ENCODE measurements at places on chromosomes 1 and 21.

DNA sequence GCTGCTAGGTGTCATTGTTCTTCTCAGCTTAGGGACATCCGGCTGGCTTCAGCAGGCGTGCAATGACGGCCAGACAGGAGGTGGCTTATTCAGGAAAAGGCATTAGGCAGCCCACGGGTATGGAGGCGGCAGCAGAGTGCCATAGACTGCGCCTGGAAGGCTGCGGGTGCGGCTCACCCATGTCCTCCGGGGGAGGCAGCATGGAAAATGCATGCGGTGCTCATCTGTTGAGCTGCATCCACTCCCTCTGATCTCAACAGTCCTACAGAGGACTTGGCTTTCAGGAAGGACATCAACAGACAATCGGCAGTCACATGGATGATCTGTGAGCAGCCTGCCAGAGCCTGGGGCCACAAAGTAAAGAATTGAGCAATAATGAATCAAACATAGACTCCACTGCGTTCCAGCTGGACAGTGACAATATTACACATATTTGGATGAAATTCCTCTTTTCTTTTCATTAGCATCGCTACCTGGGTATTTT, 42.9 kb downstream of the UMODL1 start:
- no peak for DNase-seq

- DNase-seq = peak; percentile 37
Observed at GRCh38 chr1:154624746-154625643, 17.0 kb upstream of the ADAR start.

DNA sequence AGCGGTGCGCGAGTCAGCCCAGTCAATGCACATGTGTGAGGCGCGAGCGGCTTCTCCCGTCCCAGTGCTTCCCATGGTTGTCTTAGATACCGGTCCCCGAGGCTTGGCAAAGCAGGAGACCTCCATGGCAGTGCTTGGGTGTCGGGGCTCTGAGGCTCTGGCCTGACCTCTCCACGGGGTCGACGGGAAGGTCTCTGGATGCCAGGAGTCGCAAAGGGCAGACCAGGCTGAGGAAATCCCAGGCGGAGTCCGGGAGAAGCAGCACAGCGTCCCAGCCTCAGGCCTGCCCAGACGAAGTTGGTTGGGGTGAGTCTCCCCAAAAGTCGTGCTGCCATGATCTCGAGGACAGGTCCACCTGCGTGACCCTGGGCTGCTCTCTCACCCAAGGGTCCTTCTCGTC, 3881.6 kb downstream of the SRGAP2C start:
- DNase-seq = no peak

DNA sequence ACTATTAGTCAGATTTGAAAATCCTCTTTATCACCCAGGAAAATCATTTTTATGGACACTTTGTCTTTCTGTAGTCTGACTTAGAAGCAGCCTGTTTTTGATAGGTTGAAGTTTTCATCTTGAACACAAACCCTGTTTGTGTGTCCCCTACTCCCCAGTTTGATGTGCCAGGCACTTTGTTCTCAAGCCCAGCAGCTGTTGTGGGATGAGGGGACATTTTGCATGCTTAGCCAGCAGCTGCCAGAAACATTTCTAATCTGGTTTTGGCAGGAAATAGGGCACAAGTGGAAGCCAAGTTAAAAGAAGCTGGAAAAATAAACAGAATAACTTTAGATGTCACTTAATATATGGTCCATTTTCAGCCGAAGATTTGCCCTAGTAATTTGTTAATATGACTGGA, 29.9 kb downstream of the ACTN2 start:
- DNase-seq = peak; percentile 36

DNA sequence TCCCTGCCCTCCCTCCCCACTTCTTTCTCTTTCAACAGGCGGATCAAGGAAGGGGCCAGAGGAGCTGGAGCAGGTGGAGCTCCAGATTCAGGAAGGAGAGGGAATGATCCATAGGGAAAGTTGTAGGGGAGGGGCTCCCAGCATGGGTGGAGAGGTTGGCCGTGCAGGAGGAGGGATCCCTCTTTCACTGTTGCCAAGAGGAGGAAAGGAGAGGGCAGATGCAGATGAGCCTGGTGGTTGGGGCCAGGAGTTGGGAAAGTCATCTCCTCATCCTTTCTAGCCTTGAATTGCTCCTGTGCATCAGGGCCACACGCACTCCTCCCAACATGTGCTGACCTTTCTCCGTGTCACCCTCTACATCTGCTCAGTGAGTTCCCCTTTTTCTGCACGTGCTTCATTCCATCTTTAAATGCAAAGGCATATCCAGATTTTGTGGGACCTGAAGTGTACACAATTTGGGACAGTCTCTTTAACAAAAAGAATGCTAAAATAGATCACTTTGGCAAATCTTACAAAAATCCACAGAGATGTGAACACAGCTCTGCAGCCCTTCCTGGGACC, 32.4 kb downstream of the ZBTB18 start:
- DNase-seq = no peak

DNA sequence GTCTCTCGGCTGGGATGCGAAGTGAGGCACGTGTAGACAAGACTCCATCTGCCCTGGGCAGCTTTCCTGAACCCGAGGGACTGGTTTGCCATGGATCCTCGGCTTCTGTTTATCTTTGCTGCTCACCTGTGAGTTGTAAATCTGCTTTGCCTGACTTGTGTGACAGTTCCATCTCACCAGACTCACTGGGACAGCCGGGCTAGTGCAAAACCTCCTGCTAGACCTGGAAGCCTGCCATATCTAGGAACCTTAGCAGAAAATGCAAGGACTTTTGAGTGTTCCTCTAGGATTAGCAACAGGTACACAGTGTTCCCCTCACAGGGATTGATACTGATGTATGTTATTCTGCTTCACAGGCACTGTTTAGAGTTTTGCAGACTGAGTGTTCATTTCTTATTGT, 218.6 kb downstream of the URB2 start:
- DNase-seq = no peak

GRCh38 chr1:26701266-26701994, 5.6 kb downstream of the ARID1A start:
- peak; percentile 62 for DNase-seq

GRCh38 chr21:31732597-31733550, 956 bp upstream of the SCAF4 start:
- DNase-seq = no peak

GRCh38 chr1:229674042-229674441, 48.0 kb downstream of the URB2 start:
- no peak for DNase-seq

- DNase-seq = no peak
Observed at GRCh38 chr1:78620666-78621065, 418 bp downstream of the IFI44L start.

- peak; percentile 46 for DNase-seq
Observed at GRCh38 chr1:65254320-65255034, 54.9 kb upstream of the DNAJC6 start.

DNA sequence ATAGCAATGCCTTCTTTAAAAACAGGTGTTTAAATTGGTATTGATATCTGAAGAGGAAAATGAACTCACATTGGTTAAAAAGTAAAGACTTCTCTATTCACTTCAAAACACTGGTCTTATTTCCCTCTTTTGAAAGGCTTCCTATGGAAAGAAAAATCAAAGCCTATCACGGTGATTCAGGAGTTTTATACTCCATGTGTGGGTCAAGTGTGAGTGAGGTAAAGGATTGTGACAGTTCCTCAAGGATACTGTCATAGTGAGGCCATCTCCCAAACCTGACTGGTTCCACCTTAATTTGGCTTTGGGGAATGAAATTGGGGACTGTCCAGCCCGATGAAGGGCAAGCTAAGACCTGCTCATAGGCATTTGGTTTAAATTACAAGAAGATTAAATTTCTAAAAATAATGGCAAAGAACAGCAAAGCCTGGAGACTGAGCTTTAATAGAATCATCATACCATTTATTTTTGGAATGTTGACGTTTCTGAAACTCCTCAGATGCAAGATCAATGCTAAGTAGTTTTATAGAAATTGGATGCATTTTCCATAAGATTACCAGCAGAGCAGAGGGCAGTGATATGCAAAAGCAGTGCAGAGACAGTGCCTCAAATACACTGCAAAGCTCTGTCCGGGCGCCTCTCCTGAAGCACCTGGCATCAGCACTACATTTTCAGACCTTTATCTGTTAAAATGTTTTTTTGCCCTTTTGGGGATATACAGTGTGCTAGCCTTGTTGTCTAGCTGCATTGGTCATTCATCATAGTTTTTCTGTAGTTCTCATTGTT, 302.1 kb upstream of the SGIP1 start:
- no peak for DNase-seq

DNA sequence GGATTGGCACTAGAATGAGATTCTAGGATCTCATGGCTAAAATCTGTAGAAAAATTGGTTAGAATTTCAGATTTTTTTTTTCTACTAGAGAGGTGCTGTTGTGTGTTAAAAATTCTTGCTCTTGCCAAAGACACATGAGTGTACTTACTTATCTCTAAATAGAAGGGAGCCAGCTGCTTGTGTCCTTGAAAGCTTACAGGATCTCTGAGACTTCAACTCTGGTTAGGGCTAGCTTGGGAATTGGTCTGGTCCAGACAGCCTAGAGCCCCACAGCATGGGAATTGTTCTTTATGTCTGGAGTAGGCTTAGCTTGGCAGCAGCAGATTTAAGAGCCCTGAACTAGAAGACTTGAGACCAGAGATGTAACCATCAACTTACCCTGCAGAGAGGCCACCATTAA, 37.3 kb downstream of the MACO1 start:
- peak; percentile 84 for DNase-seq

- DNase-seq = no peak
Observed at GRCh38 chr1:152777510-152778137, 2.7 kb downstream of the LCE1F start.

GRCh38 chr1:119040906-119041305, 52.8 kb upstream of the TBX15 start:
- peak; percentile 75 for DNase-seq

DNA sequence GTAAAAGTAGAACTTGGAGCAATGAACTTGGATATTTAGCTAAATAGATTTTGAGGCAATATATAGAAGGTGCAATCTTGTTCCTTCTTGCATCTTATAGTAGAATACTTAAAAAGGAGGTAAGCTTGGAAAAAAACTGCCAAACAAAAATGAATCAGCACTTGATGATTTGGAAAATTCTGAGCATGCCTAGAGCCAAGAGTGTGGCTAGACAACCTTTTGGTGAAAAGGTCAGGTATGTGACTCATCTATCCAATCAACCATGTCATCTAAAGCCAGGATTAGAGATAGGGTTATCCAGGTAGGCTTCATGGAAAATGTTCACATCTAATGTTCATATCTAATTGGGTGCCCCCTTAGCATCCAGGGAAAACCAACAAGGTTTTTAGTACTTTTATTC, 515.0 kb downstream of the COL11A1 start:
- no peak for DNase-seq

DNA sequence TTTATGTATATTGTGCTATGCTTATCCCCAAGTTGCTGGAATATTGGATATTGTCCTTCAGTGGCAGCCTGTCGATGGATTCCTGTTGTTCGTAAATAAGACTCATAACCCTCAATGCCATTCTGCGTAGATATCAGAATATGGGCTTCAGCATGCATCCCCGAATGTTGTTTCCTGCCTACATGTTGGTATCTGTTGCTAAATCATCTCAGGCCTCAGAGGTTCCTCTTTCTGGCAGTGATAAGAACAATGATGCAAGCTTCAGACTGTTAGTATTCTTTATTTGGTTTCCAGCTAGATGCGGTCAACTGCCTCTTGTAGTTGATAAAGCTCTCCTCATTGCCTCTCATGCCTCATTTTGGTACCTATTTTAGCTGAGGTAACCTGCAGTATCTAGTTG, 2082.6 kb downstream of the MRPL39 start:
- DNase-seq = no peak

- no peak for DNase-seq
Observed at GRCh38 chr1:191739544-191739943, 418.7 kb upstream of the RGS18 start.

GRCh38 chr1:190250368-190250767, 227.3 kb downstream of the BRINP3 start:
- peak; percentile 14 for DNase-seq

DNA sequence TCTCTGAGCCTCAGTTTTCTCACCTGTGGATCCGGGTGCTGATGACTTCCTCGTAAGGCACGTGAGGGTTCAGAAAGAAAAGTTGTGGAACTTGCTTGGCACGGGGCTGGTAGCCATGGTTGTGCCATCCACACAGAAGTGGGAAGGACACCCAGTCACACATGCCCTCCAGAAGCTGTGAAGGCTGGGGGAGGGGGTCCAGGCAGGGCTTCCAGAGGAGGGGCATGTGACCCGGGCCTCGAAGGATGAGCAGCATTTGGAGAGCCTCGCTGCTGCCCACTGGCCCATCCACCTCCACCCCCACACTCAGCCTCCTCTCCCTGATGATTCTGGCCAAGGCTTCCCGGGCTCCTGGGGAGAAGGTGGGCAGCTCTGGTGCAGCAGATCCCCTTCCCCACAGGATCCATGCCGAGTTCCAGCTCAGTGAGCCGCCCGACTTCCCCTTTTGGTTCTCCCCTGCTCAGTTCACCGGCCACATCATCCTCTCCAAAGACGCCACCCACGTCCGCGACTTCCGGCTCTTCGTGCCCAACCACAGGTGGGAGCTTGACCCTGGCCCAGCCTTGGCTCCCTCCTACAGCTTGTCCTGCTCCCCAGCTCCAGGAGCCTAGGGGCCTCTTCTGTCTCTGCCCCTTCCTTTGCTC, 9.4 kb downstream of the SELENON start:
- no peak for DNase-seq

DNA sequence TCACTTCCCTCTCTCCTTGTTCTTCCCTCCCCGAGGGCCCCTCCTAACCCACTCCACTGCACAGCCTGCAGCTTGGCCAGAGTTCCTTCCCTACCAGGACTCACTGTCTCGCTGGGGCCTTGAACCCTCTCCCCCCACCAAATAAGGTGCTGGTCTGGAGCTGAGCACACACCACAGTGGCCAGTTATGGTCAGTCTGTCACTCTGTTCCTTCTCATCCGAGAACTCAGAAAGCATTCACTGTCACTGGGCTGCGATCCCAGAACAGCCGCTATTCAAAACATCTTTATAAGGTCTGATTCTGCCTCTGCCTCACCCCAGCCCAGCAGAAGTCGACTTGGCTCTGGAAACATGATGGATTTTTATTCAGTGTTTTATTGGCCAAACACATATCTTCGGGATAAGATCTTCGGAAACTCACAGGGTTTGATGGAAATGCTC, 19.8 kb upstream of the LBR start:
- peak; percentile 58 for DNase-seq

GRCh38 chr1:174090471-174090870, 68.3 kb upstream of the RC3H1 start:
- no peak for DNase-seq

DNA sequence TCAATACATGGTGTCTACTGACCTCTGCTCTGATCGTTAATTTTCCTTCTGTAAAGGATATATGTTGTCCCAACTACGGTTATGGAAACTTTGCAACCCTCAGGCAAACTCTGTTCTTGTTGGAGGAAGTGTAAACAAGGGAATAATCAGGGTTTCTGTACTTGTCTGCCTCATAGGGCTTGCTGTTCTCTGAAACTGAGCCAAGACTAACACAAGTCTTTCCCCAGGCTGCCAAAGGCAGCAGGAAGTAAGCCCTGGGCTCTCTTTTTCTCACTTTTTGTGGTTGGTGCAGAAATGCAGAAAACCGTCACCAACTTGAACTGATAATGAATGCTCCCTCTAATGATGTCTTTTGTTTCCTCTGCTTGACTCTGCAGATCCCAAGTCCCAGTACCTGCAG, 7.6 kb downstream of the CYP4X1 start:
- peak; percentile 83 for DNase-seq

Data from fibroblast of pulmonary artery (primary cell).